ENCODE measurements at places on chromosomes 7 and 10.

DNA sequence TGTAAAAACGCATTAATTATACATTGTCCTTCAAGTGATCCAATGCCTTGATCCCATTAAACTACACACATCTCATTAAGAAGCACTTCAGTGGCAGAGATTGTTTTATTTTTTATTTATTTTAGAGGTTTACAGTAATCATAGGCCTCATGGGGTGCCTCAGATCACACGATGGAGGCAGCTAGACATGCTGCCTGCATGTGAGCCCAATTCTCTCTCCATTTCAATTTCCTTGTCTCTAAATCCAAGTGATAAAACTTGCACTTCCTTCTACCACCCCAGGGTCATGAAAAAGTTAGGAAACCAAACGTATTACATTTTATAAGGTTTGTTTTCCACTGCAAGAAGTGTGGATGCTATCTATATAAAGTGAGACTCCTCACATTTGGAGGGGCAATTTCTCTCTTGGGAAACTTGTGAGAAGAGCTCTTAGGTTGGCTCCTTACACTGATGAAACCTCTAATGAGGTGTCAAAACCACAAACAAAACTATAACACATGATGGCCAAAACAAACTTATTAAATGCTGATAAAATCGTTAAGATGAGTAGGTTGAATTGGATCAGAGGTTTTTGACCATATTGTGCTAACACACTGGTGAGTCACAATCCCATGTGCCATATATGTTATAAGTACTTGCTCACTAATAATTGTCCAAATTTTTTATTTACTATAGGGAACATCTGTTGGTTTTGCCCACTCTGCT lies 22.3 kb upstream of the XPNPEP1 start:
- no peak for DNase-seq

DNA sequence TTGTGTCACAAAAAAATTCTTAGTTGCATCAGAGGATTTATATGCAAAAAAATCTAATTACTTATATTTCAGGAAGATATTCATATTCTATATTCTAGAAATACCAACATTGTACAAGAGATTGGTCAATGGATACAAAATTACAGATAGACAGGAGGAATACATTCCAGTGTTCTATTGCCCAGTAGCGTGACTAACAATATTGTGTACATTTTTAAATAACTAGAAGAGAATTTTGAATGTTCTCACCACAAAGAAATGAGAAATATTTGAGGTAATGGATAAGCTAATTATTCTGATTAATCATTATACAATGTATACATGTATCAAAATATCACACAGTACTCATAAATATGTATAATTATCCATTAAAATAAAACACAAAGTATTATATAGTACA lies 253.3 kb downstream of the IPMK start:
- no peak for DNase-seq

DNA sequence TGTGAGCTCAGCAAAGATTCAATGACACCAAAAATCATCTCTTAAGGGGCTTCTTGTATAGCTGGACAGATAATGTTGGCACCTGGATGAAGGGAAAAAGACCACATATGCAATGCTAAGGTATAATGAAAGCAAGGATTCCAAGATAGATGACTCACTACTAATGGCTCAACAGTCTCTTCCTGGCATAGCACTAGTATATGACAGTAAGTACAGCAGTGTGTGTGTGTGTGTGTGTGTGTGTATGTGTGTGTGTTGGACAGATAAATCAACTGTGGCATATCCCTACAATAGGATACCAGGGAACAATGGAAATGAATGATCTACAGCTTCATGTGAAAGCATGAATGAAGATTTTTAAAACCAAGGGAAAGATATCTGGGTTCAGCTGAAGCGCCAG lies 257.1 kb downstream of the SFMBT2 start:
- no peak for DNase-seq

GRCh38 chr10:124007102-124007772 lies 86.2 kb downstream of the CHST15 start:
- no peak for DNase-seq

DNA sequence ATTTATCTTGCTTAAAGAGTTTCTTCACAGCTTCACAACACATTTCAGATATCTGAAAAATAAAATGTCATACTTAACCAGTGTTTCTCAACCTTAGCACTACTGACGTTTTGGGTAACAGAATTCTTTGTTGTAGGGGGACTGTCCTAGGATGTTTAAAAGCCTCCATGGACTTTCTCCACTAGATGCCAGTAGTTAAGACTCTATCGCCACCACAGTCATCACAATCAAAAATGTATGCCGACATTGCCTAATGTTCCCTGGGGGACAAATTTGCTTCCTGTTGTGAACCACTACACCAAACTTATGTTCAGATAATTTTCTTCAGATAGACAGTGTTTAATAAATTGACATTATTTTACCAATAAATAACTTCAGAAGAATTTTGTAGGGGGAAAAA lies 13.4 kb downstream of the NOC3L start:
- no peak for DNase-seq

DNA sequence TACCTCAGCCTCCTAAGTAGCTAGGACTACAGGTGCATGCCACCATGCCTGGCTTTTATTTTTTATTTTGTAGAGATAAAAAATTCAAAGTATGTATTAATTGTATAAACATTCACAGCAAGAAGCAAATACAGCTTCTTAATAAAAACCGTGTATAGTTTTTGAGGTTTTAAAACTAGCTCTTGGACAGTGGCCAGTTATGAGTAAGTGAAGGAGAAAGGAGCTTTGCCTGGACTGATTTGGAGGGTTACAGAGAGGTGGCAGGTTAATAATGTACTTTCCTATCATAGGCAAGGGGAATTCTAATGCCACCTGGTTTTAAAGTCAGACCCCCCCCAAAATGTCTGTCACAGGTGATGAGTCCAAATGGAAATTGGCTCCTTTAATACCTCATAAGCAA lies 43.4 kb downstream of the ZNRF2 start:
- no peak for DNase-seq

- peak; percentile 71 for DNase-seq
Measured at GRCh38 chr7:150322833-150323681, at the start of the genes ACTR3C and LRRC61. TSS of gene ACTR3C (minus strand) at chr7:150323545. CDS start at chr7:150295296, 28,249 bp downstream. TSS of gene LRRC61 (plus strand) at chr7:150323355. CDS start at chr7:150336862, 13,507 bp downstream.
